Stimulated activated CD8-positive, alpha-beta memory T cell treated with anti-CD3 and anti-CD28 coated beads, Interleukin-4, amount 100 ng/mL, for 4 hours (primary cell): ENCODE measurements at places on chromosomes 5 and 9.

DNA sequence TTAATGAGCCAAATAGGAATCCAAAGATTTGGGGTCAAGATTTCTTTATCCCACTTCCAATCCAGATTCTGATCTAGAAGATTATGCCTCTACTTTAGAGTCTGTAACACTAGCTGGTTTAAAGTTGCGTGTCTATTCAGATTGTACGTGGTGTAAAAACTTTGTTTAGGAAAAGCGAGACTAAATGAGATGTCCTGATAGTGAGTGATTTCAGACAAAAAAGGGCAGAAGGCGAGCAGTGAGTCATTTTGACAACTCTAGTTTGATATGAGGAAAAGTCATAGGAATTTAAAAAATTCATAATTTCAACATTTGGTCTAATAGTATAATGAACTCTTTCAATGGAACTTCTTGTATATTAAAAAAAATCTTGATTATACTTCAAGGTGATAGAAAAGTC is 119.6 kb upstream of the KLF9 start:
- DNase-seq = no peak

DNA sequence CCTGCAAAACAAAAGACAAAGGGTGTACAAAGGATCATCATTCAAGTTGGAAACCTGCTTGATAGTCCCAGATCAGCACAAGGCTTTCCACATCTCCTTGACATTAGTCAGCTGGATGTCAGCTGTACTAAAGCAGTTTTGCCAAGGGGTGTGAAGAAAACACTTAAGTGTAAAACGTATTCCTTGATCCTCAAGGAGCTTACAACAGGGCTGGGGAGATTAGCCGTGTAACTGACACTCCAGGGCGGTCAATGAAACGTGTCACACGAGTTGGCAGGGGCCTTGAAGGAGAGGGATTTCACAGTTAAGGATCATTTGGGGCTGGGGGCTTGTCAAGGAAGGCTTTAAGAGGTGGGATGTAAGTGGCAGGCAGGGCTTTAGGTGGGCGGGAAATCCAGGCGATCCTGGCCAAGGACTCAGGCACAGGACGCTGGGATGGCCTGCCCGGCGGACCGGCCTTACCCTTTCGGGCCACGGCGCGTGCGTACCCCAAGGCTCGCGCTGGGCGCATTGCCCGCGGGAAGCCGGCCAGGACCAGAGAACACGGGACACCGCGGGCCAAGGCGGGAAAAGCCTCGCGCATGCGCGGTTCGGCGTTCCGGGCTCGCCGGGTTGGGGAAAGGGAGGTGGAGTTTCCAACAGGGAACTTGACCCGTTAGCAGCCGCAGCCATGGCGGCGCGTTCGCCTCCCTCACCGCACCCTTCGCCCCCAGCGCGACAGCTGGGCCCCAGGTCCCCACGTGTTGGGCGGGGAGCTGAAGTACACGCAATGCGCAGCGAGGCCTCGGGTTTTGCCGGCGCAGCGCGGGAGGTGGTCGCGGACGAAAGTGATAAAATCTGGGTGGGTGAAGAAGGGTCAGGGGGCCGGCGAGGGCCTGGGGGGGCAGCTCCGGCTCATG is at the start of gene CNTLN:
CNTLN (plus strand) TSS at position 645 of the 899 bp plus-strand sequence; CDS start at position 671, 26 bp downstream.
- DNase-seq = peak; percentile 20

DNA sequence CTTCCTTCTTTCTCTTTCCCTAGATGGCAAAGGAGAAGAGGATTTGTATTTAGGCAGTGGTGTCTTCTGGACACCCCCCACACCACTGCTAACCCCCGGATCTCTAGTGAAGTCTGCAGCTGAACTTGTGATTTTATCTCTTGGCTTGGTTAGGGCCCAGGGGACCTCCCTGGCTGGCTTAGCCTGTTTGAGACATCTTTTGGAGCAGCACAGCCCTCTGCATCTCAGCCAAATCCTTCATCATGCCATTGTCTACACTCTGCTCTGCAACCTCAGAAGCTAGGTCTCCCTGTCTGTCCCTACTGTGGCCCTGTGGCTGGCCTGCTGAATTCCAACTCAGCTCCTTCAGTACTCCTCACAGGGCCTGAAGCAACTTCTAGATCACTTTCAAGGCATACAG is 81.7 kb downstream of the MUSK start:
- no peak for DNase-seq

- no peak for DNase-seq
These were observed 175.3 kb downstream of the RFK start for GRCh38 chr9:76218886-76219445.

GRCh38 chr5:78295035-78295961 is 800 bp upstream of the AP3B1 start:
- peak; percentile 6 for DNase-seq

- DNase-seq = no peak
These were observed 22.7 kb downstream of the CHD1 start for GRCh38 chr5:98905857-98906688.

DNA sequence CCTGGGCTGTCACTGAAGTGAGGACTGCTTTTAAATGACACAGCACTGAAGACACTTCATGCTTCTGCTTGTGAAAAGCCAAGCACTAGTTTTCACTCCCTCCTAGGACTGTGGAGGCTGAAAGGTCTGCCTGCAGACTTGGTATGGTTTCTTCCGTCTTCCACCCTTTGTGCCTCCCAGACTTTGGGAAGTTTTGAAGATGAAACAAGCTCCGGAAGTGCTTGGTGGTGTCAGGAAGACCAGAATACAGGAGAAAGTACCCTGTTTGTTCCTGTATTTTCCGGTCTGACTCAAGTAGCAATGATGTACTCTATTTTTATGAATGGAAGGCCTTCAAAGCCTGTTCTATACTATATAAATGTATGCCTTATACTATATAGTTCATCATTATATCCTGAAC is 222.7 kb downstream of the PDZD2 start:
- no peak for DNase-seq

DNA sequence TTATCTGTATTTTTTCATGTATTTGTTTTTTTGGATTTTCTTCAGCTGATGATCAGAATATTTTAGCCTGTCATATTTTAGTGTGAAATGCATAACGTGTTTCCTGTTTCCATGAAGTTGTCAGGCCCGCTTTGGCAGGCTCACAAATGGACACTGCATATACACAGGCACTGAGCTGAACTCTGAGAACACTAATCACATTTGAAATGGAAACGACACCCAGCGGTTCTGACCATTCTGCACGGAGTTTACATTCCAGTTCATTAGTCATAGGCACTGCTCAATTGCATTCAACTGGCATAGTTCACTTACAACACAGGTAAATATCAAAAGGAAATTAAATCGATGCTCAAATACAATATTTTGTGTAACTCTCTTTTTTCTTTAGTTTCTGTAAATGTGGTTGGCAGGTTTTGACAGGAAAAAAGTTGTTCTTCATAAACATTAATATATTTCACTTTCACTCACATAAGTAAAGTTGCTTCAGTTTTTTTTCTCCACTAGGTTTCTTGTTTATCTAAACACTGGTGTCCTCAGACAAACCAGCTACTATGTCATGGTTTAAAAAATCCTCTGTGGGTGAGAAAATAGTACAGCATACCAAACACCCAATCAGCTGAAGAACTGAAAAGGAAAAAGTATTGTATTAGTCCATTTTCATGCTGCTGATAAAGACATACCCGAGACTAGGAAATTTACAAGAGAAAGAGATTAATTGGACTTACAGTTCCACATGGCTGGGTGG is 559.0 kb upstream of the DAP start:
- no peak for DNase-seq

DNA sequence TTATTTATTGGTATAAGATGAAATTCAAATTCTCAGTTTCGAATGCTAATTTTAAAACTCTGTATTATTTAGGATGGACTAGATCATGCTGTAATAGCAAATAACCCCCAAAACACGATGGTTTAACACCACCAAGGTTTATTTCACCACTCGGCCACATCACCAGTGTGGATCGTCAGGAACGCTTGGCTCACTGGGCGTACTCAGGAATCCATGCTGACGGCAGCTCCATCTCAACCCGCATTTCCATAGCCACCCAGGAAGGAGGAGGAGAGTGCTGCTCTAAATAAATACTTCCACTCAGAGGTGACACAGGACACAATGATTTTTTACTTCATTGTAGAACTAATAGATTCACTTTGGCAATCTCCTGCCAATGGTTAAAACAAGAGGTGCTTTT is 347.4 kb downstream of the SH3GL2 start:
- no peak for DNase-seq

- DNase-seq = no peak
These were observed 370.2 kb upstream of the C9orf72 start for GRCh38 chr9:27943501-27943900.

- no peak for DNase-seq
These were observed 12.9 kb upstream of the CDC42SE2 start for GRCh38 chr5:131250751-131251475.

DNA sequence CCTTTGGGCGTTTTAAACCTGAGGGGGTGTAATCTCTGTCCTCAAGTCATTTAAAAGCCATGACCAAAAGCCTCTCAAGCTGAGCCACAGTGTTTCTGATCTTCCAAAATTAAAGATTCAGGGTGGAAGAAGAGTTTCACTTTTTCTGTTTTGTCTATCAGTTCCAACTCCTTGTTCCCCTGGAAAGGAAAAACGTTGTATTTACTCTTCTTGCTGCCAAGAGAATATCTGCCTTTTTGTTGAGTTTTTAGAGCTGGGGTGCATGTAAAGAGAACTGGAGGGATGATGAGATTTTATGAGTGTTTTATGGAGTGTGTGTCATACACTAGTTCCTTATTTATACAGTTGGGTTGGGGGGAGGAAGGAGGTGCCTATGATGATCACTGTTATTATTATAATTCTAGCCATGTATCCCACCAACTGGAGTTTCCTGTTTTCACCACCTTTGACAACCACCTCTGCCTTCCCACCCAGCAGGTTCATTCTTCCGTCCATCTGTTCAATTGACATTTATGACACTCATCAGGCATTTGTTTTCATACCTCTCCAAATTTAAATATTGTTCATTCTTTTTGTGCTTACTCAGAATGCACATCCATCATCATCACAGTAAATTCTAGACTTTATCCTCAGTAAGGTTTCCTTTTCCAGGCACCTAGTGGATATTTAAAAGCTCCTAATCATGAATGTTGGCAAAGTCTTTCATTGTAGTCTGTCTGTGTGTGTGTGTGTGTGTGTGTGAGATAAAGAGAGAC is 97.9 kb upstream of the MPDZ start:
- no peak for DNase-seq

- no peak for DNase-seq
These were observed 726.4 kb upstream of the GRAMD2B start for GRCh38 chr5:125696762-125697161.

GRCh38 chr5:143770450-143770849 is 41.5 kb upstream of the HMHB1 start:
- DNase-seq = no peak

DNA sequence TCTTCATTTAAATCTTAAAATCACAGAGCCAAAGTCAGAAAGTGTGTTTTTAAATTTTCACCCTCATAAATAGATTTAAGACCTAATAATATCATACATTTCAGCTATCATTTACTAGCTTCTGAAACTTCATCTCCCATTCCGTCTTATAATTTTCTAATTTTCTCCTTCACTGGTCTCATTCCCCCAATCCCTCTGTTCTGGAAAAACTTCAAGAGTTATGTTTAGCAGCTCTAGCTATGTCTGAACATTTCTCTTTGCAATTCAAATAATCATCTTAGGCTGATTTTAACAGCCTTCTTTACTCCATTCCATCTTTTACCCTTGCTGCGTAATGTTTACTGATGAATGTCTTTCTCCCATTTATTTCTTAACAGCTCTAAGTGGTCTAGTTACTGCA is 192.4 kb downstream of the SLF1 start:
- DNase-seq = no peak

DNA sequence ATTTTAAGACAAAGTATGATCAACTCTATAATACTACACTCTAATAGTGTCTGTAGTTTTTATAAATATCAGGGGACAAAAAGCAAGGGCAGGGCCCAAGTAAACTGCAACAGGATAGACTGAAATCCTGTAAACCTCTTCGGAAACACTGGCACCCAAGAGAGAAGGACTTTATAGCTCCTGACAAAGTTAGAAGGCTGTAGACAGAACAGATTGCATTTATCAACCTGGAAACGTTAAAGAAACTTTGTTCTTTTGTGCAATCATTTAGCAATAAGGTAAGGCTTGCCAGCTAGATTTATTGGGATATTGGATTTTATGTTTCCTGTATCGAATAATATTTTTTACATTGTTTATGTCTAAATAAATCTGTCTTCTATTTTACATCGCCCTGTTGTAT is 91.8 kb upstream of the MAN2A1 start:
- DNase-seq = no peak

DNA sequence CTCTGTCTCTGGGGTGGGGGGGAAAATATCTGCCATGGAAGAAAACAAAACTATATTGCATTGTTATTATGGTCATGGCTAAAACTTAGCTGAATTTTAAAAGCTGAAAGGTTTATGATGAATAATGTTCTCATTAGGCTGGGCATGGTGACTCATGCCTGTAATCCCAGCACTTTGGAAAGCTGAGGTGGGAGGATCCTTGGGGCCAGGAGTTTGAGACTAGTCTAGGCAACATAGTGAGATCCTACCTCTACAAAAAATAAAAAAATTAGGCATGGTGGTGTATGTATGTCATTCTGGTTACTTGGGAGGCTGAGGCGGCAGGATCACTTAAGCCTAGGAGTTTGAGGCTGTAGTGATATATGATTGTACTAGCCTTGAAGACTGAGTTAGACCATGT is 44.5 kb downstream of the IPO11 start:
- DNase-seq = no peak

GRCh38 chr5:151598984-151599383 is 7.9 kb upstream of the FAT2 start:
- DNase-seq = no peak

DNA sequence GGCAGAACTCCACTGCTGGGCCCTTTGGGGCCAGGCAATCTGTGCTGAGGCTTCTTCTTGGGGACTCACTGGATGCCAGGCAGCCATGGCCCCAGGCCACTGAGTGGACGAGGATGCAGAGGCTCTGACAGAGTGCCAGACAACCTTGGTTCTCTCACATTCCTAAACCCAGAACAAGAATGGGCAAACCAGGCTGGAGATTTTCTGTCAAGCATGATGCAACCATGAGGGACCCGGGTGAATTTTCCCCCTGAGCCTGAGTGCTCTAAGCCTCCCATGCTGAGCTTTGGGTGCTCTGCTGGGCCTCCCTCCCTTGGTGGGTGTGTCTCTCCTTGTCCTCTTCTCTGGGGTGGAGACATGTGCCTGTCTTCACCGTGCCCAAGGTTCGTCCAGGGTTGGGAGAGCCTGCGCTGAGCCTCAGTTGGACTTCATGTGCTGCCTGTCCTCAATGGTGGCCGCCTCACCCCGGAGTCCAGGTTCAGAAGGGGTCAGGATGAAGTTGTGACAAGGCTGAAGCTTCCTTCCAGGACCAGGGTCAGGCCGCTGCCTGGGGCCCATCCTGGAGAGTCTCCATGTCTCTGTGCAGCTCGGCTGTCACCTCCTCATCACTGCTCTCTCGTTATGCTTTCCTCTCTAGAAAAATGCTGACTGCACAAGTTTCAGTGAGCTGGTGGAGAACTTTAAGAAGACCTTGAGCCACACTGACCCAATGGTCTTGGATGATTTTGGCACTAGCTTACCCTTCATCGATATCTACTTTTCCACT is 24.1 kb downstream of the PITX1 start:
- no peak for DNase-seq

- DNase-seq = no peak
These were observed 5.2 kb downstream of the SH3RF2 start for GRCh38 chr5:145941448-145942130.
